ENCODE measurements at places on chromosomes 2 and 18.

DNA sequence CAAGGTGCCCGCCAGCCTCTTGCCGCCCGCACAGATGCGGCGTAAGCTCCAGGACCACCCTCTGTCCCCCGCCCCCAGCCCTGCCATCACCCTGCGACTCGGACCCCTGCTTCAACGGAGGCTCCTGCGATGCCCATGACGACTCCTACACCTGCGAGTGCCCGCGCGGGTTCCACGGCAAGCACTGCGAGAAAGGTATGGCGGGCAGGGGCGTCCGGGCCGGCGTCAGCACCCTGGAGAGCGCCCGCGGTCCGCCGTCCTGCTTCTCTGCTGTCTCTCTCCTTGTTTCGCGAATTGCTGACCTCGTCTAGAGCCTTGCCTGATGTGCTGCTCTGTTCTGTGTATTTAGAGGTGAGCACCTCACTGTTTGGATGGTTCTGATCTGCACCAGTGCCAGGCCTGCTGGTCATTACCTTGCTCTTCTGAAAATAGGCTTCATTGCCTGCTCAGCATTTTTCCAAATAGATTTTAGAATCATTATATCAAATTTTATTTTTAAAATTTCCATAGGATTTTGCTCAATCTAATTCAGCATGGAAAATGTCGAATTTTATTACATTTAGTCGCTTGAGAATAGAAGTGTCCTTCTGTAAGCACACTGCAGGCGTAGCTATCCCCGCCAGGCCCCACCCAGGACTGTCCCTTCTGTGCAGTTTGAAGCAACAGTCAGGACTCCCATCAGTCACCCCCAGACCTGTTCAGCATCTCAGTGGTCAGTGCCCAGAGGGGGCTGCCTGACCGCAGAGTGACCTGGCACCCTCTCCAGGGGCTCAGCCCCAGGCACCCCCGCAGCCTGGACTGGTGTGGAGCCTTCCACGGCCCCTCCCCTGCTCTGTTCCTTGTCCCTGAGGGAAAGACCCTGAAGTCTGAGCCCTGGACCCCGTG is 51.6 kb downstream of the SNED1 start:
- DNase-seq = no peak

DNA sequence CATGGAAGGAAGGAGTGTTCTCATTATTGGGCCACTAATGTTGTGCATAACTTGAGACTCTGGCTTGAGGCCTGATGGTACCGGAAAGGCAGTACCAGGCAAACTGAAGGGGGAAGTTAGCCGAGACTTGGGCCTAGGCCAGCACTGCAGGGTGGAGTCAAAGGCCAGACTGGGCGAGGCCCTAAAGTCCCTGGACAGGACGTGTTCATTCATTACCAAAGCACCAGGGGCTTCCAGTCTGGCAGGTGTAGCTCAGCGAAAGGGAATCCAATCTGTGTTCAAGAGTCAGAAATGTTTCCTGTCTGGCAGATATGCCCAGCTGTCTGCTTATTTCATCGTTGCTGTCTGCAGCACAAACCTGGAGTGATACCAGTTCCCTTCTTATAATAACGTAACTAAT is 4.7 kb upstream of the ITSN2 start:
- no peak for DNase-seq

- DNase-seq = no peak
Observed at GRCh38 chr2:167198009-167198408, 309.7 kb downstream of the XIRP2 start.

DNA sequence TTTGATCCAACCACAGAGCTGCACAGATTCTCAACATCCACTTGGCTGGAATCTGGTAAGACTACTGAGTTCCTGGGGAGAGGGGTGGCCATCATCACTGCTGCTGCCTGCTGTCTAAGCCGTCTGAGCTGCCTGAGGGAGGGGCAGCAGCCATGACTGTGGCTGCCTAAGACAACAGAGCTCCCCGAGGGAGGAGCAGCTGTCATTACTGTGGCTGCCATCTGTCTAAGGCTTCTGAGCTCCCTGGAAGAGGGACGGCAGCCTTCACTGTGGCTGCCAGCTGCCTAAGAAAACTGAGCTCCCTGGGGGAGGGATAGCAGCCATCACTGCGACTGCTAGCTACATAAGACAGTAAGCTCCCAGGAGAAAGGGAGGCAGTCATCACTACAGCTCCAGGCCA is 584.4 kb downstream of the NR4A2 start:
- no peak for DNase-seq

DNA sequence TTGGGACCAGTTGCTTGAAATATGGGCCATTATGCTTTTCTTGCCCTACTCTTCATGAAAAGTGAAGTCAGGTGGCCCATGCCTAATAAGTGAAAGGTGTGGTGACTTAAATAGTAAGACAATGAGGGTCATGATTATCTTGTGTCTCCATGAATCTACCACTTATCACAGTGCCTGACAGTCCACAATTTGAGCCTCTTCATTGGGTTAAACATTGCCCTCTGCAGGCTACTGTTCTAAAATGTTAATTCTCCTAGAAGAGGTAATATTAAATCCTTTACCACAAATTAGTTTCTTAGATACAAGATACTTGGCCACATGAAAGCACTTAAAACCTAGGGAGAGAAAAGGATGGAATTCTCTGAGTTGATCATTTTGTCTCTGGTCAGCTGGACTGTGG is 4.0 kb downstream of the EGR4 start:
- DNase-seq = no peak

DNA sequence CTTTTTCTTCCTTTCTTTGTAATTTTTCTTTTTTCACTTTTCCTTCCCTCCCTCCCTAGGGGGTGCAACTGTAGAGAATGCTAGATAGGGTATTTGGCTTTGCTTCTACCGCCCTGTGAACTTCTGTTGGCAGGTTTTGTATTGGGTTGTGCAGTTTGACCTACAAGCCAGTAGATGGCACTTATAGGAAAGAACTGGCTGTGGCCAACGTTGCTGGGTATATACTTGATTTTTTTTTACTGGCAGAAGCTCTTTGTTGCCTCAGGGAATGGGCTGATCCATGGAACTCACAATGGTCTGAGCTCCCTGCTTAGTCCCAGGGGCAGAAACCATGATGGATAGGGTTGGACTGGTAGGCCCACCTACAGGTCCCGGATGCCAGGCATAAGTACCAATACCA is 1019.5 kb upstream of the LRRTM1 start:
- DNase-seq = no peak

GRCh38 chr2:100643467-100643866 is 80.7 kb downstream of the PDCL3 start:
- DNase-seq = no peak

DNA sequence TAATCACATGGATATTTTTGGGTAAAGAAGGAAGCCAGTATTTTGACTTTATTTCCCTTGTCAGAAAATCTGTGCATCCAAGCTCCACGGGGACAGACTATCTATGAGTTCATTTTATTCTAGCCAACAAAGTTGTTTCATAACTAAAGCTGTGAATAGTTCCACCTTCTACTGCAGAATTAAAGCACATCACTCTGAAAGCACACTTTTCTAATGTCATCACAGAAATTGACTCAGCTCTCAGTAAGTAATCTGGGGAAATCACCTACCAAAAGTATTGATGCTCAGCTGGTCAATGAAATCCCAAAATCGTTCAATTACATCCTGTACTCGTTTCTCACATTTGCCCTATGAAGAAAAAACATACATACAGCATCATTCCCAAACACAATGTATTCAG is 19.1 kb downstream of the IAH1 start:
- DNase-seq = no peak

DNA sequence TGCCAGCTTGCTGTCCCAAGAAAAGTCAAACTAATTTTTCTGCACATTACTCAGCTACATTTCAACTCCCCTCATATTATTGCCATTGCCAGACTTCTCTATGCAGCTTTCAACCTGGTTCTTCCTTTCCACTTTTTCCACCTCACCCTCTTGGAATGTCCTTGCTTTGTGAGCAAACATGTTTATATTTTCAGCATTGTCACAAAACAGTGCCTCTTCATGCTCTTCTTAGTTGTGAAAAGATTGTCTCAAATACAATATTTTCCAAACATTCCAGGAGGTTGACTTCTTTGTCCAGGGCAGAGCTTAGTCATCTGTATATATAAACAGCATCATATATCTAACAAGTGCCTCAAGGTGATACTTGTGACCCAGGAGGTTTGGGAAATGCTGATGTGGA is 803.3 kb upstream of the CELF4 start:
- DNase-seq = no peak

GRCh38 chr2:224163566-224164307 is 124.7 kb upstream of the SERPINE2 start:
- DNase-seq = no peak

DNA sequence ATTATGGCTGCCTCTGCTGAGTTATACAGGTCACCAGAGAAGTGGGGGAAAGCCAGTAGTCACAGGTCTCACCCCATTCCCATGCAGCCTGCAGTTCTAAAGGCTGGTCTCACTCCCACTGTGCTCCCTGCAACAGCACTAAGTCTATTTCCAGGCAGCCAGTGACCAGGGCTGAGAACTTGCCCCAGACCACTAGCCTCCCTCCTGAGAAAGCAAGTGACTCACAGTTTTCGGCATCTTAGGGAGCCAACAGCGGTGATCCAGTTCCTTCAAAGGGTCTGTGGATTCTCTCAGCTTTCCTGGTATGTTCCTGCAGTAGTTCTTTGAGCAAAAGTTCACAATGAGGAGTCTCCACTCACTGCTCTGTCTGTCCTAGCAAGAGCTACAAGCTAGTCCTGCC is 329.6 kb upstream of the MAP2 start:
- no peak for DNase-seq

GRCh38 chr2:98663511-98664090 is 55.2 kb downstream of the UNC50 start:
- DNase-seq = no peak

- no peak for DNase-seq
Observed at GRCh38 chr2:129396980-129397599, 582.4 kb upstream of the RAB6C start.

DNA sequence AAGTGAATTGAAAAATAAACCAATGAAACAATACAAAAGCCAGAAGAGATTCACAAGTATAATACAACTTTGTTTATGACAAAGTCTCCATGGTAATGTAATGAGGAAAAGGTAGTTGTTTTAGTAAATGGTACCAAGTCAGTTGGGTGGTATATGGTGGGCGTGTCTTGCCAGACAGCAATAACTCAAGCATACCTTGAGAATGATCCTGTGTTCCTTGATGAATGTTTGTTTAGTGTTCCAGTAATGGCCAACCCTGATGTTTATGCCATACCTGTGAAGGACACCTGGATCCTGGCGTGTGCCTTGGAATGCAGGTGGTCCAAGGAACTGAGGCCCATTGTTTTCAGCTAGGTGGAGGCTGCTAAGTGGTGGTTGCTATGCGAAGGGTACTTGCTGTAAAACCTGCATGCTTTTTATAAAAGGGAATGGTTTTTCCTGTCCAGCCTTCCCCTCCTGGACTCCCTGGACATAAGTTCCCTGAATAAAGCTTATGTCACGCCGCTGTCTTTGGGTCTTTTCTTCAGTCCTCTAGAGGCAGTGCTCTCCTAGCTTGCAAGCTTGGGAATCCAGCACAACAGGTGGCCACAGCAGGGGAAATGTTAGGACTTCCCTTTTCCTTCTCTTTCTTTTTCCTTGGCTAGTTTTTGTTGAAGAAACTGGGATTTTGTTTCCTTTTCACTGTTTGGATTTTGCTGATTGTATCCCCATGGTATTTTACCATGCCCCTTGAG is 54.7 kb downstream of the MTA3 start:
- no peak for DNase-seq

- no peak for DNase-seq
Observed at GRCh38 chr2:32723467-32724079, 95.7 kb downstream of the TTC27 start.
